ENCODE measurements at places on chromosomes 1 and 21.

GRCh38 chr1:15158506-15159165 is 5.1 kb downstream of the TMEM51 start:
- no peak for DNase-seq

GRCh38 chr1:219299420-219299819 is 125.7 kb downstream of the LYPLAL1 start:
- no peak for DNase-seq

- no peak for DNase-seq
Observed at GRCh38 chr1:4407851-4408250, 246.6 kb upstream of the AJAP1 start.

- DNase-seq: no peak
Observed at GRCh38 chr21:17461014-17461413, 51.8 kb upstream of the CXADR start.

GRCh38 chr1:164794356-164794755 is 235.4 kb downstream of the PBX1 start:
- no peak for DNase-seq

DNA sequence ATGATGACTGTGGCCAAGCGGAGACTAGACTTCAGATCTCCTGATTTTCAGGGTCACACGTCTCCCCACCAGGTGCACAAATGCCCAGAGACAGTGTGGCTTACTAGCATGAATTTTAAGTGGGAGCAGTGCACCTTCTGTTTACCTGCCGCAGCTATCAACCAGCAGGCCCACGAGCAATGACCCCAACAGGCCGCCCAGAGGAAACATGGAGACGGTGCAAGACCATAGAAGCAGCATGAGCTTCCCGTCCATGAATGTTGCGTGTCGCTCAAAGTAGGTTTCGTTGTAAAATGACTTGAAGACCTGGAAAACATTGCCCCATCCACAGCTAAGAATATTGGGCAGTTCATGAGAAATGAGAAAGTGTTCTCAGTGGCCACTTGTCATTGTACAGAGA is 3.5 kb downstream of the SLC2A7 start:
- no peak for DNase-seq

GRCh38 chr1:206490771-206491405 is 16.4 kb upstream of the RASSF5 start:
- no peak for DNase-seq

DNA sequence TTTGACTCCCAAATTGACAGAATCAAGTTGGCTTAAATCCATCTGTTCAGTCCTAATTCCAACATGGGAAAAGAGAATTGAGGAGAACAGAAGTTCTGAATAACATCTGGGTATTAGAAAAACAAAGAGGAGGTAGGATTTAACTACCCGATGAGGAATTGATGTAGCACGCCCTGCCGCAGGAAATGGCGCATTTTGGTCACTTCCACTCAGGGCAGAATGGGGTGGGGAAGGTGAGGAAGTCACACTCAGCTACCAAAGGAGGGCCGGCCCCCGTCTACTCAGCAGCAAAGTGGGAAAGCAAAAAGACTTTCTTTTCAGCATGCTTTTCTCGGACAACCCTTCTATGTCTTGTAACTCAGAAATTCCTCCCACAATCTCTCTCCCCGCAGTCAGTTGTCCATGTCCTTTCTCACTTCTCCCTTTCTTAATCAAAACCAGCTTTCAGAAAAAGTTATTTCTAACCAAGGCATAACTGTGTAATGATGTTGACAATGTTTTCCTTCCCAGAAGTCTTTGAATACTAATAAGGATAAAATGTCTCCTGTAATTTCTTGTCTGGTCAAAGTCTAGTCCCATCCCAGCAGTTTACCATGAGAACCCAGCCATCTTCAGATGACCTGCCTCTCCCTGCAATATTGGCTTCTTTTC is 60.5 kb upstream of the SIPA1L2 start:
- no peak for DNase-seq

DNA sequence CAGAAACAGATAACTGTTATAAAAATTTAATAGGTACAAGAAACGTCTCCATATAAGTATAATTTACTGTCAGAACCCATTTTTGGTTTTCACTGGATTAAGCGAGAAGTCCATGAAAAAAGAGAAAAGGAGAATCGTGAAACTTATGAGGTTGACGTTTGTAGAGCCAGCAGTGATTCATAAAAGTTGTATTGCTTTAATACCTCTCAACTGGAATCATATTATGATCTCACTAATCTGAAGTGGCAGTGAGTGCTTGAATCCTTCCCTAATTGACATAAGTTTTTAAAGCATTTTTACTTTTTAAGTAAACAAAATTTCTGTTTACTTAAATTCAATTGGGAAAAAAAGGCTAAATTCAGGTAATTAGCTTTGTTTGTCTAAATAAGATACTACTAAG is 315.3 kb downstream of the TPR start:
- no peak for DNase-seq

DNA sequence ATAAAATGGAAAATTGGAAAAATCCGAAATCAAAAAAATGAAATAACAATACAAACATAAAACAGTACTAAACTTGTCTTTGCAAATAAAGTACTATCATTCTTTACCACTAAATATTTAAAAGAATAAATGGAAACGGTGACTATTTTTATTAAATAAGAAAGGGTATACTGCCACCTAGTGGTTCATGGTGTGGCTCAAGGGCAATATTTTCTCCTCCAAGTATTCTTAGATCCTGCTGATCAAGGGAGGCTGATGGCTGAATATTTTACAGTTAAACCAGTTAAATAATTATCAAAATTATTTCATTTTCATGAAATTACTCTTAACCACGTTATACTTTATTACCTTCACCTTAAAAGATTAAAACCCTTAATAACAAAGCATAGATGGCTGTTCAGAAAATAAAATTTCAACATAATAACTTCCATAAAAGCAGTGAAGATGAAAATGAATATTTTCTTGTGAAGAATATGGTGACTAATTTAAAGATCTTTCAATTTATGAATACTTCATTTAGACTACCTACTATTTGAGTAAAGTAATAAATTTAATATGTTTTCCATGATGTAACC is 1793.9 kb downstream of the NCAM2 start:
- DNase-seq: no peak

DNA sequence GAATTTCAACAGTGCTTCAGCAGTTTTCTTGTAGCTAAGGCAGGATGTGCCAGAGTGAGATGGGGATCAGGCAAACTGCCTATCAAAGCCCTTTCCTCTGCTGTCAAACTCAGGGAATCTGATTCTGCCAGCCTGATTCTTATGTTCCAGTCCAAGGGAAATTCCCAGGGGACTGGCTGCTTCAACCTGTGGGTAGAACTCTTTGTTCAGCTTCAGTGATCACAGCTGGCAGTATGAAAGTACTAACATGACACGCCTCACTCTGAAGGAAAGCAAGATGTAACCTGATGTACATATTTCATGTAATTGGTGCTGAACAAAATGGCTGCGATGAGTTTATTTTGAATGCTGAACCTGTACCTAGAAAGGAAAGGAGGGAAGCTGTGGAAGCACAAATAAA is 40.1 kb upstream of the SLC5A9 start:
- no peak for DNase-seq

- DNase-seq: no peak
Observed at GRCh38 chr1:156565519-156565918, 6.8 kb downstream of the IQGAP3 start.

DNA sequence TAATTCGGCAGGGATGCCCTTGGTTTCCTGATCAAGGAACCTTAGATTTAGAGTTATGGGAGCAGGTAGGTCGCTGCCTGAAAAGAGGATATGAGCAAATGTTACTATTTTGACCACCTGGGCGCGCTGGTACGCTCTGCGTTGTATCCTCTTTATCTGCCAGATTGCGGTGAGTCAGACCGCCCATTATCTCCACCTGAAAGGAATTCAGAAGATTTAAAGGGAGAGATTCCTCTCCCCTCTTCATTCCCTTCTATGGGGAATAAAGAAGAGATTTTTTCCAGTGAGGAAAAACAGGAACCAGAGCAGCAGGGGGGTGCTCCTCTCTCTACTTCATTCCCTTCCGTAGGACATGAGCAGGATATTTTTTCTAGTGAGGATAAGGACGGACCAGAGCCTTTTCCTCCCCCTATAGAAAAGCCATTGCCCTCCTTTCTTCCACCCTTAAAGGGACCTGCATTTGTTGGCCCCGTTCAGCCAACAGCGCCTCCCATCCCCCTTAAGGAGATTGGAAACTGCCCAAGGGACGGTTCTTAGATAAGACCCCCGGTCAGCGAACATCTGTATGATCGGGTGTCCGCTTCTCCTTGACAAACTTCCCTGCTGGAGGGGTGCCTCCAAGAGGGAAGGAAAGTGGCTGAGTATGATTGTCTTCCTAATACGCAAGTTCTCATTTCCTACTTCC is 34.1 kb downstream of the CLCA1 start:
- no peak for DNase-seq
